CD4-positive, alpha-beta T cell treated with Interleukin-1 beta for 1 hour (primary cell): ENCODE measurements at places on chromosomes 11 and 22.

- DNase-seq = no peak
Measured at GRCh38 chr22:24481641-24482040, 13.5 kb upstream of the UPB1 start.

DNA sequence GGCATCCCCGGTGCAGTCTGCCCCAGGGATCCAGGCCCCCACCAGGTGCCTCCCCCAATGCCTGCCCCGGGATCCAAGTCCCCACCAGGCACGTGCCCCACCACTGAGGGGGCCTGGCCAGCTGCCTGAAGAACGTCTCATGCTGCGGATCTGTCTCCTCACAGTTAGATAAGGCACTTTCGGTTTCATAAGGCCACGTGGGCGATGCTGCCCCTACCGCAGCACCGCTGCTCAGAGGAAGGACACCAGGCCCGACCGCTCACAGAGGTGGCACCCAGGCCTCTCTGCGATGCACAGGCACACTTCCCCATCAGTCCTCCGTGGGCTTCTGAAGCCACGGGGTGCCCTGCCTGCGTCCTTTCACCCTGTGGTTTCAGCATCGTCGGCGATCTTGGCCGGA lies 68.1 kb upstream of the BID start:
- DNase-seq = peak; percentile 42

DNA sequence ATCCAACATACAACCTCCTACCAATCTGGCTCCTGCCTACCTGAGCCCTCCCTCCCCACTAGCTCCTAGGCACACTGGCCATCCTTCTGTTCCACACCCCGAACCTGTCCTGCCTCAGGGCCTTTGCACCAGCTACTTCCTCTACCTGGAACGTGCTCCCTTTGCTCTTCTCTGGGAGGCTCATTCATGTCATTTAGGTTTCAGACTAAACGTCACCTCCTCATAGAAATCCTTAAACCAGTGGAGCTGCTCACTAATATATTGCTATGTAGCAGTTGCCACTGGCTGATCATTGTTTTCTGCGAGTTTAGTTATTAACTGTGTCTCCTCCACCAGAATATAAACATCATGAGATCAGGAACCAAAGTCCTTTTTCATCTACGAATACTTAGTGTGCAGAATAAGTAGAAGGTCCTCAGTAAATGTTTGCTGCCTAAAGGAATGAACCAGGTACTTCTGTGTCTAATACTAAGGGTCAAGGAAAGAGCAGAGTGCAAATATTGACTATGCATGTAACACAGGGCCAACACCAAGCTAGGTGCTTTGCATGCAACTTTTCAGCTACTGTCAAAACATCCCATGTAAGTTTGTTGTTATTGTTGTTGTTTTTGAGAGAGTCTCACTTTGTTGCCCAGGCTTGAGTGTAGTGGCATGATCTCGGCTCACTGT lies 277.6 kb upstream of the SYN3 start:
- no peak for DNase-seq

- DNase-seq = no peak
Measured at GRCh38 chr11:638631-639331, 1.7 kb downstream of the DRD4 start.

- DNase-seq = peak; percentile 56
Measured at GRCh38 chr11:108647701-108648527, 17.0 kb upstream of the DDX10 start.

GRCh38 chr22:50704510-50705218 lies 32.0 kb downstream of the SHANK3 start:
- no peak for DNase-seq

- DNase-seq = no peak
Measured at GRCh38 chr11:76088511-76088910, 117.8 kb downstream of the WNT11 start.

- no peak for DNase-seq
Measured at GRCh38 chr22:46619240-46619829, 851 bp upstream of the GRAMD4 start.

GRCh38 chr11:9762531-9762930 lies 98.7 kb downstream of the SWAP70 start:
- no peak for DNase-seq

- DNase-seq = peak; percentile 55
Measured at GRCh38 chr22:43090130-43090789, 1.1 kb upstream of the TTLL1 start.
